Colonic mucosa (tissue), 4 donors: ENCODE measurements at places on chromosomes 1 and 21. TPM values are rescaled to one million over a fixed set of nuclear protein-coding genes. Genes with fewer than 3 reads are reported as not detected.

The INSRR gene
- total RNA-seq, result not detected

GRCh38 chr1:49051647-49052046 is 275.0 kb upstream of the BEND5 start:
- H3K4me1 ChIP-seq, result no peaks in the 10 kb centered on the region
- H3K4me3 ChIP-seq, result no peak overlapping the region
- no peak for DNase-seq

GRCh38 chr1:153536012-153536670 is 350 bp upstream of the S100A6 start:
- peaks cover 15% of the 10 kb centered on the region for H3K4me1 ChIP-seq
- no peaks in the 10 kb centered on the region for H3K27me3 ChIP-seq
- peak overlapping the region; percentile 76 for H3K4me3 ChIP-seq

The RIPPLY3 gene
- not detected for total RNA-seq

DNA sequence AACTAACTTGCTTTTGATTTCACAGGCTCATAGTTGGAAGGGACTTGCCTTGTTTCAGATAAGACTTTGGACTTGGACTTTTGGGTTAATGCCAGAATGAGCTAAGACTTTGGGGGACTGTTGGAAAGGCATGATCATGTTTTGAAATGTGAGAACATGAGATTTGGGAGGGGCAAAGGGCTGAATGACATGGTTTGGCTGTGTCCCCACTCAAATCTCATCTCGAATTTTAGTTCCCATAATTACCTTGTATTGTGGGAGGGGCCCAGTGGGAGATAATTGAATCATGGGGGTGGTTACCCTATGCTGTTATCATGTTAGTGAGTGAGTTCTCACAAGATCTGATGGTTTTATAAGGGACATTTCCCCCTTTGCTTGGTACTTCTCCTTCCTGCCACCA is 222.1 kb downstream of the GRIK1 start:
- no peaks in the 10 kb centered on the region for H3K27me3 ChIP-seq
- no peaks in the 10 kb centered on the region for H3K36me3 ChIP-seq
- H3K4me1 ChIP-seq, result no peaks in the 10 kb centered on the region
- DNase-seq, result no peak

GRCh38 chr1:199691540-199691939 is 336.0 kb upstream of the NR5A2 start:
- DNase-seq, result no peak
- no peaks in the 10 kb centered on the region for H3K4me1 ChIP-seq
- no peaks in the 10 kb centered on the region for H3K27me3 ChIP-seq
- H3K36me3 ChIP-seq, result no peaks in the 10 kb centered on the region
- no peak overlapping the region for H3K27ac ChIP-seq

The DNAJC11 gene
- total RNA-seq, result 107 TPM

DNA sequence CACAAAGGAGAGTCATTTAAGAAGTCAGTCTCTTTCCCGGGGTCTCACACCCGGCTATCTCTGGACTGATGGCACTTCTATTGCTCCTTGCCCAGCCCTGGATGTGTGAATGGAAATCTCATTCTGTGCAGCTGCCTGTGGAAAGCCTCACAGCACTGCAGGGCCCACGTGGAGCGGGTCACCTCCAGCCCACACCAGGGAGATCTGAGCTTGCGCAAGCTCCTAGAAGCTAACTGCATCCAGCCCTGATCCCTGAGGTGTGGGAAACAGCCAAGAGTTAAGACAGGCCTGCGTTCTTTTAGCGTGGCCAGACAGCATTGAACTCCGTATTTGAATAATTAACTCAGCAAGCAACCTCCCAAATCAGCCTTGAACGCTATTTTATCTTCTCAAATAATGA is 150.5 kb downstream of the LRIG2 start:
- H3K36me3 ChIP-seq, result no peaks in the 10 kb centered on the region
- no peak for DNase-seq
- H3K27me3 ChIP-seq, result no peaks in the 10 kb centered on the region
- H3K27ac ChIP-seq, result no peak overlapping the region

- H3K4me3 ChIP-seq, result no peak overlapping the region
- no peaks in the 10 kb centered on the region for H3K36me3 ChIP-seq
- DNase-seq, result no peak
- no peaks in the 10 kb centered on the region for H3K4me1 ChIP-seq
- no peak overlapping the region for H3K27ac ChIP-seq
Measured at GRCh38 chr1:9079988-9080704, 10.7 kb upstream of the SLC2A5 start.
